ENCODE measurements at places on chromosomes 4 and X.

- DNase-seq = peak; percentile 18
These were observed 886 bp downstream of the DCLK2 start for GRCh38 chr4:150079081-150079581.

DNA sequence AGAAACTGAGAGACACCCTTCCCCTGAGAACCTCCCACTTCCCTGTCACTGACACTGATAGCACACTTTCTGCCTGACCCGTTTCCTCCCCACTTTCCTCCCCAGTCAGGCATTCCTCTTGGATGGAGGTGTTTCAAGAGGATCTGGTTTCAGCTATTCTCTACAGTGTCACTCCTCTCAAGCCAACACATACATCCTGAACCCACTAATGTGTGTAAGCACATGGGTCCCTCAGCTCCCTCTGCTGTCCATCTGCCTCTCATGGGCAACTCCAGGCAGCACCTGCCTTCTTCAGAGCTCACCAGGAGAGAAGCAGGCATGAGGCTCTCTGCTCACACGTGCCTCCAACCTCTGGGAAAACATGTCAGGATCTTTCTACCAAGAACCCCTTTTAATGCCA, 207.6 kb downstream of the NAF1 start:
- no peak for DNase-seq

GRCh38 chr4:14644580-14645282, 357.6 kb upstream of the CPEB2 start:
- no peak for DNase-seq

DNA sequence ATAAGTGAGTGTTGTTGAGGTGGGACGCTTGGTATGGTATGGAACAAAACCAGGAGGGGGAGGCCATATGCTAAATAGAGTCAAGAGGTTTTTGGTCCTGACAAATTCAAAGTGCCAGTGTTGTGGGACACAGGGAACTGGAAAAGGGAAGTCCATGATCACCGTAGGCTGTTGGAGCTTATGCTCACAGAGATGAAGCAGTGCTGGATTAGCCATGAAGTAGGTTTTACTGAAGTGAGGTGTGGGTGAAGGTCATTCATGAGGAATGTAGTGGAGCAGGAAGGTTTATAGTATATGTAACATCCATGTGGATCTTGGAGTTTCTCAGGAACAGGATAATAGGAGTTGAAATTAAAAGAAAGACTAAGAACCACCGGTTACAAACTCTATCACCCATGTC, 256.1 kb upstream of the PITX2 start:
- no peak for DNase-seq

DNA sequence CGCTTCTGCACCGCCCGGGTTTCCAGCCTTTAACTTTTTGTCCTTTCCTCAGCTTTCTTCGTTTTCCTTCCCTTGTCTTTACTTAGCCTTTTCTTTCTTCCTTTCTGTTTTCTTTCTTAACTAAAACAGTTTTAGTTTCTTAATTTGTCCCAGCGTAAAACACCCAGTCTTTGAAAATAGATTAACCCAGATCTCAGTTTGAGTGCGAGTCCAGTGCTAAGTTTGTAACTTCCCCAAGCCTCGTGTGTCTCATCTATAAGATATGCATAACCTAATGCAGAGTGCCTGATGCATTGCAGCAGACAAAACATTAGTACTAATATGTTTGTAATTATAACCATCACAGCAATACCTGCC, 460 bp upstream of the GEMIN8 start:
- DNase-seq = no peak
